Mesenteric fat pad (tissue), 1 donor: ENCODE measurements at places on chromosomes 1 and 21. TPM values are rescaled to one million over a fixed set of nuclear protein-coding genes. Genes with fewer than 3 reads are reported as not detected.

TFF1 gene
- total RNA-seq = not detected

GRIK3 gene
- not detected for total RNA-seq

TEX38 gene
- not detected for total RNA-seq

HMGCS2 gene
- total RNA-seq = 0.71 TPM

ICOSLG gene
- total RNA-seq = 6.0 TPM

ESPN gene
- 0.80 TPM for total RNA-seq

DNA sequence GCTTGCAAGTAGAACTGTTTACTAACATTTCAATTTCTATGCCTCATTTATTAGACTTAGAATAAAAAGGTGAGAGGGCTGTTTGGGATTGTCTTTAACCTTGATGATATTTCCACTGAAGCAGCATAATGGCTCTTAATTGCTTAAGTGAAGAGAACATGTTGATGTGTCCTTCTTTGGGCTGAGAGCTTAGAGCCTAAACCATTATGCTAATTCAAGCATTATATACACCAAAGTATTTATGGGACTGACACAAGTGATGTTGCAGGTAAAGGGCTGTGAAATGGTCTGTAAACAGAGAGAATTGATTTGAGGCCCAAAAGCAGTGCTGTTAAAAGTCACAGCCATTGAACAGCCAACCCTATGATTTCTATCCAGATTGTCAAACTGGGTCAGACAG lies 113.9 kb downstream of the ATG4C start:
- DNase-seq = no peak

DNA sequence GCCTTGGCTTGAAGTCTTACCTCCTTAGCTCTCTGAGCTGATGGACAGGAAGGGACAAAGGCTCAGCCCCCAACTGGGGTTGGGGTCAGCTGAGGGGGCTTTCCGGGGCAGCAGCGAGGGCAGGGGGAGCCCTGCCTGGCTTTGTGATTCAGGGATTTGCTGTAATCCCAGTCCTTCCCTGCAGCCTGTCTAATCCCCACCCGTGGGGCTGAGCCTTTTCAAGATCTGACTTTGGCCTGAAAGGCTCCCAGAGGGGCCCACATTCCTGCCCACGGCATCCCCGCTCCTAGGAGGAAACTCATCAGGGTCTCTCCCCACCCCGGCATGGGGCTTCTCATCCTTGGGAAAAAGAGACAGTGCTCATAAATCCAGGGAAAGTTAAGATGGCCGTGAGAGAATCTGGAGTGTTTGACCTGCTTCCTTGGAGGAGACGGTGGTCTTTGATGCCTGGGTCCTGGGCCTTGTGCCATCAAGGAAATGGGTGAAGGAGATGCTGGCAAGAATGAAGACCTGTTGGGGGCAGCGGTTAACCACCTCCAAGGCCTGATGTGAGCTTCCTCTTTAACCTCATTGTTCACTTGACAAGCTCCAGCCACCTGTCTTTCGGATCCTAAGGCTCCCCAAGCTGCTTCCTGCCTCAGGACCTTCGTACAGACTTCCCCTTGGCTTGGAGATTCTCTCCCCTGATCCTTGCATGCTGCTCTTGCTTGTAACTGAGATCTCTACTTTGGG lies 83.1 kb upstream of the WNT4 start:
- DNase-seq = no peak

- no peak for DNase-seq
Observed at GRCh38 chr1:66166753-66167152, 367.2 kb upstream of the SGIP1 start.

DNA sequence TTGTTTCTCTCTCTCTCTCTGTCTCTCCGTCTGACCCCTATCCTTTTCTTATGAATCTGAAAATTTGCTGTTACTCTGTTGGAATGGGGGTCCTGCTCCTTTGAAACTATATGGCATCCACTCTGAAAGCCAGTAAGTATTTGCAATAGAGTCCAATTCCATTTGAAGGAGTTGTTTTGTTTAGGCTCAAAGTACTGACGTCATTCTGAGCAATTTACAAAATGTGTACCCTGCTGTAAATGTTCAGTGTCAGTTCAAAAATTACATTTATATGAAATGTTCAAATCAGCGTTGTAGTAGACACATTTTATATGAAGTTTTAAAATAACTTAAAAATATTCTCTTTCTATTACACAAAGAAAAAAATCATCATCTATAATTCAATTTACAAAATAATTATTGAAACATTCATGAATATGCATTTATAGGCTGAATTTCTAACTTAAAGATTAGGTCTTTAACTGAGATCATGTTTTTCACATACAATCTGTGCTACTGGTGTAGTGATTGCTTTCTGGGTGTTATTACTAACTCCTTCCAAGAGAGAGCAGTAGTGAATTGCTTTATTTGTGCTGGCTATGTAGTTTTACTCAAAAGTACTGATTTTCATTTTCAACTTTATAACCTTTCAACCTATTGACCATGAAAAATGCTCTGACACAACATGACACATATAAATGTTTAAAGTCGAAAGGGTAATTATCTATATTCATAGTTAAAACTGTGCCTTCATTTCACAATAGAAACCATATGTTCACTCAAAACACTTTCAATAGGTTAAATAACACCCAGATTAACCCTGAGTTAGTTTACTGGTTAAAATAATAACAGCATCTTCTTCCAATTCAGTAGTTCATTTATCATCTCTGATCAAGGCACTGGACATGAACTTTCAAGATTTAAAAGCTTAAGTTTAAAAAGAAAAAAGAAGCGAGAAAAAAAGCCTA lies 253.1 kb upstream of the ADGRL4 start:
- DNase-seq = no peak

DNA sequence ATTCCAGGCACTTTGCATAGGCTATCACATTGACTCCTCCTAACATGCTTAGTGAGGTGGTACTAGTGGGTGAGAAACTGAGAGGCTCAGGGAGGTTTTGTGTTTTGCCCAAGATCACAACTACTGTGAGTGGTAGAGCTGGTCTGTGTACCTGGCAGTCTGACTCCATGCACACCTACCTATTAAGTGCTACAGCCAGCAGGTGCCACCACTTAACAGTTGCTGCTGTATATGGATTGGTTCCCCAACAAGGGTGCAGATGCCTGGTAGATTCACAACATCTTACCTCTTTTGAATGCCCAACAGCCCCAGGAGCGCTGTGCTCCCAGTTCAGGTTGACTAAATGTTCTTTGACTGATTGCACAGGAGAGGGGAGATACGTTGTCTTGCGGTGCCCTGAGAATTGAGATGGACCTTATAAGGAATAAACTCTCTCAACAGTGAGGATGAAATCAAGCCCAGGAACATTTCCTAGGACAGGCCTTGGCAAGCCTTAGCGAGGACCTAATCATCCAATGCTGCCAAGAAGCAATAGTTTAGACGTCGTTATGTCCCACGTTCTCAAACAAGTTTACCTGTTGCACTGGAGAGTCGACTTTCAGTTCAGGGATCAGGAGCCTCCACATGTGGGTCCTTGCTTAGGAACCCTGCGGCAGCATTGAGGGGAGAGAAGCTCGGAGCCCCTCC lies 78.9 kb upstream of the F3 start:
- no peak for DNase-seq

DNA sequence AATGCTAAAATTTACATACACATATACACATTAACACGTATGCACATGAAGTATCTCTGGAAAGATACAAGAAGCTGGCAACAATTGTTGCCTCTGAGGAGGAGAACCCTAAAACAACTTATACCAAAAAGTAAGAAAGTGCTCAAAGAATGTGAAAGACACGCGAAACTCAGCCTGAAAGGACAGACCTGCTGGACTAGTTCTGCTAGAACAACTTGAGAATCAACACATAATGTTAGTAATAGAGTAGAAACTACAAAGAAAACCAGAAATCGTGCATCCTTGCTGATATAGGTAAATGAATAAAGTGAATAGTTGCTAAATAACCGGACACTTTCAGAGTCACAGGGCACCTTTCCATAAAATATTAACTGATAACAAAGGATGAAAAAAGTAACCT lies 242.5 kb downstream of the RERE start:
- DNase-seq = no peak

- DNase-seq = no peak
Observed at GRCh38 chr1:115274467-115274866, 63.6 kb downstream of the NGF start.

DNA sequence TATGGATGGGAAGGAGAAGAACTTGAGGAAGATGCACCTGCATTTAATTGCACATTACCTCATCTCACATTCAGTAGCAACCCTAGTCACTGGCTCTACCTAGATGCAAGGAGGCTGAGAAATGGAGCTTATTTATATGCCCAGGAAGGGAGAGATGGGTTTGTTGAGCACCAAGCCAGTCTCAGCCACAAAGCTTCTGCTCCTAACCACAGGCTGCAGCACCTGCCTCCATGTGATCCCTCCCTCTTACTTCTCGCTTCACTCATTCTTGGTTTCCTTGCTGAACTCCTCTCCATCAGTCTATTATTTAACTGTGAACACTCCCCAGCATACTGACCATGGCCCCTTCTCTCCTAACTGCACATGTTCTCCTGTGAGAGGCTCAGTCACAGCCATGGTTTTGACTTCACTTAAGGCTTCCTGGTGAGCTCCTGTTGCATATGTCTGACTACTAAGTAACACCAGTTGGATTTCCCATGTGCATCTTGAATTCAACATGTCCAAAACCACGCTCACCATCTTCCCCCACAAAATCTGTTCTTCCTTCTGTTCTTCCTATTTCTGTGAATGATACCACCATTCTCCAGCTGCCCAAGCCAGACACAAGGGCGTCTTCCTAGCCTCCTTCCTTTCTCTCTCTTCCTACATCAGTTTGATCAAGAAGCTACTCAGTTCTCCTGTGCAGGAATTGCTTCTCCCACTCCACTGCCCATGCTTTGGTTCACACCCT lies 139.8 kb downstream of the AK5 start:
- no peak for DNase-seq

DNA sequence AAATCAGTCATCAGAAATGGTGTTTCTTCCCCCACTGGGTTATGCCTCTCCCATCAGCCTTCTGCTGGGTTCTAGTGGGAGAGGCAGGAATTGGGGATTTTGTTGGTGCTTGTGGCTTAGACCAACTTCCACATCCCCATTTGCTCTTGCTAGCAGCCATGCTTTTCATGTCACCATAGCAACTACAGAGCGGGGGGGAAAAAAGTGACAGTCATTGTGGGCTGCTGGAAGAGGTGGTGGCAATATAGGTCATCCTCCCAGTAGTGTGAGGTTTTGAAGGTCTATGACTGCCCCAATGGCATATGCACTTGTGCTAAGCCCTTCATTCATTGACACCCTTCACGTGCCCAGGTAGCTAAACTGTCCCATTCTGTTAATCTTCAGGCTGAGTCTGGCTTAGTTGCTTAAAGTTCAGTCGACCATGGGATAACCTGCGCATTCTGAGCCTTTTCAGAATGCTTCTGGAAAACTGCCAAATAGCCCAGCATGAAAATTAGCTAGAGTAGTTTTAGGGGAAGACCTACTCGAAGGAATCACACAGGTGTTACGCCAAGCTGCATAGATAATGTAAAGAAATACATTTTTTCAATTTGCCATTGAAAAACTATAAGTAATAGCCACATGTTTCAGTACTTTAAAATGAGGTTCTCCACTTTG lies 53.7 kb upstream of the ZNF326 start:
- DNase-seq = no peak

GRCh38 chr1:185565302-185565701 lies 168.9 kb upstream of the HMCN1 start:
- no peak for DNase-seq

DNA sequence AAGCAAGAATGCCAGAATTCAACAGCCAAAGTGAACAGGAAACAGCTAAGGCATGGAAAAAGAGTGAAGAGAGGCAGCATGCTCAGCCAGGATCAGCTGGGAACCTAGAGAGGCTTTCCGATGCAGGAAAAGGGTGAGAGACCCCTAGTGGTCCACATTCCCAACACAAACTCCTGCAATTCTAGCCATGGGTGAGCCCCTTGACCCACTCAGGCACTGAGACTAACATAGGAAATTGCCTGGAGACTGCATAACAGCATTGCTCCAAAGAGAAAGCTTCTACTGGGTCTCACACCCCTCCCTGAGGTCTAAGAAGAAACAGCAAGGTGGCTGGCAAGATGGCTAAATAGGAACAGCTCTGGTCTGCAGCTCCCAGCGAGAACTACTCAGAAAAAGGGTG lies 123.2 kb downstream of the LHX8 start:
- DNase-seq = no peak

- DNase-seq = no peak
Observed at GRCh38 chr1:108862698-108863477, 6.0 kb upstream of the AKNAD1 start.

GRCh38 chr1:9294910-9295636 lies 2.4 kb downstream of the SPSB1 start:
- DNase-seq = no peak

GRCh38 chr21:45926281-45926680 lies 55.3 kb upstream of the COL6A1 start:
- no peak for DNase-seq

GRCh38 chr1:203076031-203076511 lies 9.7 kb downstream of the MYOG start:
- DNase-seq = no peak

- no peak for DNase-seq
Observed at GRCh38 chr21:34818662-34819158, 149.9 kb downstream of the CLIC6 start.

- DNase-seq = no peak
Observed at GRCh38 chr1:156383023-156383422, 14.0 kb downstream of the RHBG start.

- DNase-seq = no peak
Observed at GRCh38 chr1:214662223-214662785, 59.3 kb downstream of the CENPF start.

DNA sequence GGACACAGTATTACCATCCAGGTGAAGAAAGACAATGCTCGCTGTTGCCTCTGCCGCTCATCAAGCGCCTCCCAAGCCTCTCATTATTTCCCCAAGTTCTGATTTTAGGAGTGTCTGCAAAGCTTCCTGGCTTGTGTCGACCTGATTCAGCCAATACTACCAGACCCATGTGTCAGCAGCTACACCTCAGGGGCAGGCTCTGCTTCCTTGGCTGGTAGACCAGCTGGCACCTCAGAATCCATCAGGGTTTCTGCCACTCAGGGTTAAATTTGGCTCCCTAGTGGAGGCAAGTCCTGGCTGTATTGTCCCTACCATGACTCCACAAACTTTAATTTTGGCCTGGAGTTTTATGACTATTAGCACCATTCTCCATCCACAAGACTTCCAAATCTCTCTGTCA lies 35.4 kb downstream of the SUSD4 start:
- no peak for DNase-seq

- DNase-seq = no peak
Observed at GRCh38 chr21:29077651-29078090, 4.2 kb upstream of the CCT8 start.

- DNase-seq = no peak
Observed at GRCh38 chr1:162252214-162252613, 124.4 kb downstream of the SPATA46 start.

DNA sequence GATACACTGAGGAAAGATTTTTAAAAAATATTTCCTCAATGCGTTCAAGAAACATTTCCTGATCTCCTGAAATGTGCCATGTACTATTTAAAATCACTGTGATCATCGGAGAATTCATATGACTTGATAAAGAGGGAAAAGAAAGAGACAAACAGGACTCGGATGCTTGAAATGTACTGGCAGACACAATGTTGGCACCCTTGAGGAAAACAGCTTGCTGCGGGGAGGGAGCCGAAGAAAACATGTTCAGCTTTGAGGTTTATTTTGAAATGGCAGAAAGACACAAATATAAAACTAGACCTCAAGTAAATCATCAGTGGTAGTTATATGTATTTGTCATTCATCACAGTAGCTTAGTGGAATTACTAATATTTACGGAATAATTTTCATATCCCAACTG lies 100.9 kb upstream of the BRINP3 start:
- DNase-seq = no peak
